ENCODE measurements at places on chromosomes 13 and 19. TPM values are rescaled to one million over a fixed set of nuclear protein-coding genes. Genes with fewer than 3 reads are reported as not detected.
A peak's percentile ranks its signal among the peaks of the same experiment; 100 is the strongest.

The HSPB6 gene
- 0.78 TPM for total RNA-seq

The TMEM147 gene
- 81.6 TPM for total RNA-seq

The PGLYRP2 gene
- total RNA-seq: not detected

The EIF3K gene
- total RNA-seq: 312 TPM

DNA sequence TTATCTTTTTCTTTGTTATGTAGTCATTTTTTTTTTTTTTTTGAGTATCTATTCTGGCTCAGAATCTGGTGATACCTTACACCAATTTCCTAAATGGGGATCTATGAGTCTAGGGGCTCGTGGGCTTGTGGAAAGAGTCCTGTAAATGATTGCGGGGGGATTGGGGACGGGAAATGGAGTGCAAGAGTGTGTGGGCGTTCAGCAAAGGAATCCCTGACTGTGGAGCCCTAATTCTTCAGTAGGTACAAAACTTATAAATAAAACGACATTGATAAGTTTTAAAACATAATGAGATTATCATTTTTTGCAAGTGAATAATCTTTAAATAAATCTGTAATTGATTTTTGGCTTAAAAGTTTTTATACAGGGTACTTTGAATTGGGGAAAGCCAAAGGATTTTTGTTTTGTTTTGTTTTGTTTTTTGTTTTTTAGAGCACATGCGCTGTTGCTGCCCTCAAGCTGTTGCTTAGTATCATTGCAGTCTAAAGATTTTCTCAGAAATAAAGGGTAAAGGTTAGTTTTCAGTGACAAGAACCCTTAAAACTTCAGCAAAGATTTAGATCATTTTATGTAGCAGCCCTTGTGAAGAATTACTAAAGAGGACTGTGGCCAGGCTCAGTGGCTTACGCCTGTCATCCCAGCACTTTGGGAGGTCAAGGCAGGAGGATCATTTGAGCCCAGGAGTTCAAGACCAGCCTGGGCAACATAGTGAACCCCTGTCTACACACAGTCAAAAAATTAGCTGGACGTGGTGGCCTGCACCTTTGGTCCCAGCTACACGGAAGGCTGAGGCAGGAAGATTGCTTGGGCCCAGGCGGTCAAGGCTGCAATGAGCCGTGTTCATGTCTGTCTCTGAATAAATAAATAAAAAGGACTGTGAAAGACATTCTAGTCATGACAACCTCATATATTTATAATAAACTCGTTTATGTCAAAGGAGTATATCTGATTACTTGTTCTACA is 1.7 kb downstream of the ERCC5 start:
- peaks cover 14% of the 10 kb centered on the region for H3K36me3 ChIP-seq
- peak overlapping the region; percentile 89 for H3K4me3 ChIP-seq
- peak overlapping the region; percentile 94 for H3K27ac ChIP-seq
- DNase-seq: no peak
- H3K4me1 ChIP-seq: peaks cover 33% of the 10 kb centered on the region

GRCh38 chr13:95541911-95542474 is 10.5 kb upstream of the CLDN10 start:
- no peak for DNase-seq
- H3K27ac ChIP-seq: no peak overlapping the region
- H3K27me3 ChIP-seq: peaks cover 13% of the 10 kb centered on the region
- H3K36me3 ChIP-seq: no peaks in the 10 kb centered on the region
- no peak overlapping the region for H3K4me3 ChIP-seq

GRCh38 chr19:51399231-51399630 is 8.8 kb upstream of the C19orf84 start:
- peaks cover 34% of the 10 kb centered on the region for H3K4me1 ChIP-seq
- no peaks in the 10 kb centered on the region for H3K27me3 ChIP-seq

DNA sequence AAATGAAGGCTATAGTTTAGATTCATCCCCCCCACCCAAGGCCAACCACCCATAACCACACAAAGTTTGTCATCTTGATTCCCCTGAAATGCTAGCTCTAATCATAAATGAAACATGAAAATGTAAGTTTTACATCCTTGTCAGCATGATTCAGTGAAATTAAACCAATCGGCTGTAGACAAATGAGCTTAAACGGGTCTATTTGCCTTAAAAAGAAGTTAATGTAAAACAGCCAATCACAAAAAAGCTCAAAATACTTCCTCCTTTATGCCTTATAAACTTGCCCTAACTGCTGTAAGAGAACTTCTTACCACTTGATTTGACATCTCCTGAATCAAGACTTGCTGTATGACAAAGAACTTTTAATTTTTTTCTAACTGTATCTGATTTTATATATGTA is 34.5 kb upstream of the MRI1 start:
- no peaks in the 10 kb centered on the region for H3K36me3 ChIP-seq
- H3K27me3 ChIP-seq: no peaks in the 10 kb centered on the region
- H3K4me1 ChIP-seq: peaks cover 22% of the 10 kb centered on the region

DNA sequence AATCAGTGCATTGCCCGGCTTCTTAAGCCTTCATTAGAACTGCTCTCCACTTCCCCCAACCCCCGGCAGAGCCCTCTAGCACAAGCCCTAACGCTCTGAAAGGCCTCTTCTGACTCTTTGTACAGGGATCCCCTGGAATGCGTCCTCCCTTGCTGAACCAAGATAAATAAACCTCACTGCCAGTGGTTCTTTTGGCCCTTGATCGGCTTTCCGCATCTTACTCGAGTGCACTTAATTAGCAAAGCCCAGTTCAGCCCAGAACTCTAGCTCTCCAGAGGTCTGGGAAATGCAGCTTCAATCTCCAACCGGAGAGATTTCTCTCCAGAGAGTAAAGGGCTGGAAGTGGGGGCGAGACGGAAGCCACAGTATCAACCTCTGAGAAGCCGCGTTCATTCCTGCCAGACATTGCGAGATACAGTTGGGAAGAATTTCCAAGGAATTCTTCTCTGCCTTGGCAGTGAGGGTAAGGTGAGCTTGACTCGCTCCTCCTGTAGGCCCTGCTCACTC is 8.7 kb upstream of the ZNF444 start:
- peaks cover 2% of the 10 kb centered on the region for H3K4me1 ChIP-seq
- no peaks in the 10 kb centered on the region for H3K36me3 ChIP-seq
- no peak overlapping the region for H3K4me3 ChIP-seq

GRCh38 chr13:95388420-95389079 is 87.3 kb upstream of the ABCC4 start:
- no peak overlapping the region for H3K4me3 ChIP-seq
- H3K27me3 ChIP-seq: peaks cover 12% of the 10 kb centered on the region
- H3K4me1 ChIP-seq: peaks cover 2% of the 10 kb centered on the region
- H3K36me3 ChIP-seq: no peaks in the 10 kb centered on the region
- H3K27ac ChIP-seq: no peak overlapping the region
- DNase-seq: no peak

- H3K27me3 ChIP-seq: peaks cover 5% of the 10 kb centered on the region
- H3K27ac ChIP-seq: no peak overlapping the region
- no peaks in the 10 kb centered on the region for H3K4me1 ChIP-seq
- DNase-seq: no peak
- no peaks in the 10 kb centered on the region for H3K36me3 ChIP-seq
Measured at GRCh38 chr13:111508902-111509509, 188.6 kb downstream of the TEX29 start.

DNA sequence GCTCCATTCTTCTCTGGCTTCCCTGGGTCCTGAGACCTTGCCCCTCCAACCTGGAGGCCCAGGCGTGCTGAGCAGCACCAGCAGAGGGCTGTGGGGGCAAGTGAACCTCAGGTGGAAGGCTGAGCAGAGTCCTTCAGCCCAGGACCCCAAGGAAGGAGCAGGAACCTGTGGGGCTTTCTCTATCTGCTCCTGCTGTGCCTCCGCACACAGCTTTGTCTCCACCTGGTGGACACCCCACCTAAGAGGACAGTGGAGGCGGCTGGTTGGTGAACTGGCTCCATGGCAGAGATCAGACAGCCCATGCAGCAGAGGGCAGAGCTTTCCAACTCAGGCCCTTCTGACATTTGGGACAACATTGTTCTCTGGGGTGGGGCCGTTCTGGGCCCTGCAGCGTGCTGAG is 19.7 kb downstream of the ZFR2 start:
- H3K27me3 ChIP-seq: no peaks in the 10 kb centered on the region
- H3K4me3 ChIP-seq: no peak overlapping the region
- H3K36me3 ChIP-seq: peaks cover 8% of the 10 kb centered on the region
- no peak overlapping the region for H3K27ac ChIP-seq

DNA sequence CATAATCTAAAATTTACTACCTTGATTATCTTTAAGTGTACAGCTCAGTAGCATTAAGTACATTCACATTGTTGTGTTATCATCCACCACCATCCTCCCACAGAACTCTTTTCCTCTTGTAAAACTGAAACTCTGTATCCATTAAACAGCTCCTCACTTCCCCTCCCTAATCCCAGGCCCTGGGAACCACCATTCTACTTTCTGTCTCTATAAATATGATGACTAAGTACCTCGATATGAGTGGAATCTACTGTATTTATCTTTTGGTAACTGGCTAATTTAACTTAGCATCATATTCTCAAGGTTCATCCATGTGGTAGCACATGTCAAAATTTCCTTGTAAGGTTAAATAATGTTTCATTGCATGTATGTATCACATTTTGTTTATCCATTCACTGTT is 49.0 kb upstream of the POMP start:
- H3K36me3 ChIP-seq: no peaks in the 10 kb centered on the region
- no peaks in the 10 kb centered on the region for H3K27me3 ChIP-seq
- peaks cover 19% of the 10 kb centered on the region for H3K4me1 ChIP-seq
- no peak for DNase-seq
- no peak overlapping the region for H3K4me3 ChIP-seq

GRCh38 chr19:1567848-1568227 is 287 bp downstream of the MEX3D start:
- H3K4me3 ChIP-seq: no peak overlapping the region
- H3K27me3 ChIP-seq: peaks cover 13% of the 10 kb centered on the region
- H3K27ac ChIP-seq: no peak overlapping the region
- H3K4me1 ChIP-seq: no peaks in the 10 kb centered on the region
- H3K36me3 ChIP-seq: no peaks in the 10 kb centered on the region
- DNase-seq: peak; percentile 14

DNA sequence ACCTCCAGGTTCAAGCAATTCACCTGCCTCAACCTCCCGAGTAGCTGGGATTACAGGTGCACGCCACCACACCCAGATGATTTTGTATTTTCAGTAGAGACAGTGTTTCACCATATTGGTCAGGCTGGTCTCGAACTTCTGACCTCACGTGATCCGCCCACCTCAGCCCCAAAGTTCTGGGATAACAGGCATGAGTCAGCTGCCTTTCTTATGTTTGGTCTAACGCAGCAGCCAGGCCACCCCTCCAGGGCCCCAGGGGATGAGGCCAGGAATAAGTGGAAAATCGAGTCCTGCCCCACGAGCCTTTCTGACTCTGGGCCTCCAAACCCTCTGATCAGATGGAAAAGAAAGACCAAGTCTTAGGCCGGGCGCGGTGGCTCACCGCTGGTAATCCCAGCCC is 44.5 kb downstream of the CERS4 start:
- no peaks in the 10 kb centered on the region for H3K27me3 ChIP-seq
- H3K4me1 ChIP-seq: no peaks in the 10 kb centered on the region
- H3K27ac ChIP-seq: no peak overlapping the region
- H3K4me3 ChIP-seq: no peak overlapping the region

GRCh38 chr13:80010846-80011245 is 330.1 kb downstream of the SPRY2 start:
- H3K27ac ChIP-seq: no peak overlapping the region
- no peak overlapping the region for H3K4me3 ChIP-seq
- no peaks in the 10 kb centered on the region for H3K4me1 ChIP-seq
- DNase-seq: no peak
- peaks cover 3% of the 10 kb centered on the region for H3K27me3 ChIP-seq
- no peaks in the 10 kb centered on the region for H3K36me3 ChIP-seq

DNA sequence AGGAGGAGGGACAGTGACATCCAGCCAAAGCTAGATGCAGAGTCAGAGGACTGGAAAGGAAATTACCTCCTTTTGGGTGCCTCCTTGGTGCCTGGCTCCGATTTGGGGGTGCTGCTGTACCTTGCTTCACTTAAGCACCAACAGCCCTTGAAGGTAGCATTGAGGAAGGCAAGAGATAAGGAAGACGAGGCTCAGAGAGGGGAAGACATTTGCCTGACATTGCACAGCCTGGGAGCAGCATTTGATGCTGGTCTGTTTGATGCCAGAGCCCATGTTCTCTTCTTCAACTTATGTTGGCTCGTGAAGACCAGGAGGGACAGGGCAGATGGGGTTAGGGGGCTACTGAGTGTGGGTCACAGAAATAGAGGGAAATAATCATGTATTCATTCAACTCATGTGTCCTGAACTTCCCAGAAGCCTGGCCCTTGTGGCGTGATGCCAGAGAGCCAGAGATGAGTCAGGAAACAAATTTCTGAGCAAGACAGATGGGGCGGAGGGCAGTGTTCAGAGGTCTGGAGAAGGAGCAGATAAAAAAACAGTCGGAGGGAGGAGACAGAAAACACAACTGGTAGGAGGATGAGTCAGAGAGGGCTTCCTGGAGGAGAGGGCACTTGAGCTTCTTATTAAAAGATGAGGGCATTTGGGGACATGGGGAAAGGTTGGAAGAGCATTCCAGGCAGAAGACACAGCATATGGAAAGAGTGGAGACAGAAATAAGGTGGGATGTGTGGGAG is 3.0 kb upstream of the C19orf81 start:
- H3K4me1 ChIP-seq: no peaks in the 10 kb centered on the region
- H3K27me3 ChIP-seq: peaks cover 22% of the 10 kb centered on the region
- H3K27ac ChIP-seq: no peak overlapping the region
- no peaks in the 10 kb centered on the region for H3K36me3 ChIP-seq
- DNase-seq: no peak
- no peak overlapping the region for H3K4me3 ChIP-seq

All from activated naive CD8-positive, alpha-beta T cell treated with anti-CD3 and anti-CD28 coated beads for 36 hours (primary cell).